ENCODE measurements at places on chromosomes 7 and 10.

GRCh38 chr10:22086730-22087401, 83.3 kb upstream of the DNAJC1 start:
- no peak for DNase-seq

DNA sequence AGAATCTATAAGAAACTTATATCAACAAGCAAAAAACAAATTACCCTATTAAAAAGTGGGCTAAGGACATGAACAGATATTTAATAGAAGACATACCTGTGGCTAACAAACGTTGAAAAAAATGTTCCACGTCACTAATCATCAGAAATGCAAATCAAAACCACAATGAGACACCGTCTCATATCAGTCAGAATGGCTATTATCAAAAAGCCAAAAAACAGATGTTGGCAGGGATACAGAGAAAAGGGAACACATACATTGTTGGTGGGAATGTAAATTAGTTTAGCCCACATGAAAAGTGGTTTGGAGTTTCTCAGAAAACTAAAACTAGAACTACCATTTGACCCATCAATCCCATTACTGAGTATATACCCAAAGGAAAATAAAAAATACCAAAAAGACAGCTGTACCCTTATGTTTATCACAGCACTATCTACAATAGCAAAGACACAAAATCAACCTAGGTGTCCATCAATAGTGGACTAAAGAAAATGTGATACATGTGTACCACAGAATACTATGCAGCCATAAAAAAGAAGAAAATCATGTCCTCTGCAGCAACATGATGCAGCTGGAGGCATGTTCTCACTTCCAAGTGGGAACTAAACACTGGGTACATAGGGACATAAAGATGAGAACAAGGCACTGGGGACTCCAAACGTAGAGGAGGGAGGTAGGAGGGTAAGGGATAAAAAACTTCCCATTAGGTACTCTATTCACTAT, 83.8 kb upstream of the TMEM168 start:
- no peak for DNase-seq

GRCh38 chr7:151254316-151254715, 5.8 kb upstream of the SMARCD3 start:
- DNase-seq, result no peak

DNA sequence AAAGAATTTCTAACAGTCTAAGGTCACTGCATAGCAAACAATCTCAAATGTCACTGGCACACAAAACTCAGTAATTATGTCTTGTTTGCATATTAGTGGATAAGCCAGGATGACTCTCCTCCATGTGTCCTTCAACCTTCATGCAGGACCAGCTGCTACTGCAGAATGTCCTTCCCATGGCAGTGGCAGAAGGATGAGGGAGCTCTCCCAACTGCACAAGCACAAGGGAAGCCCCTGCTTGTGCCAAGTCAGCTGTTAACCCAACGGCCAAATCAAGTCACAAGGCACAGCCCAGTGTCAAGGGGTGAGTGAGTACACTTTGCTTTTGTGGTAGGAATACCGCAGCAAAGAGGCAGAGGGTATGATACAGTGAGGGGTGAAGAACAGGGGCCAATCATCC, 59.3 kb upstream of the VWC2 start:
- DNase-seq, result no peak

DNA sequence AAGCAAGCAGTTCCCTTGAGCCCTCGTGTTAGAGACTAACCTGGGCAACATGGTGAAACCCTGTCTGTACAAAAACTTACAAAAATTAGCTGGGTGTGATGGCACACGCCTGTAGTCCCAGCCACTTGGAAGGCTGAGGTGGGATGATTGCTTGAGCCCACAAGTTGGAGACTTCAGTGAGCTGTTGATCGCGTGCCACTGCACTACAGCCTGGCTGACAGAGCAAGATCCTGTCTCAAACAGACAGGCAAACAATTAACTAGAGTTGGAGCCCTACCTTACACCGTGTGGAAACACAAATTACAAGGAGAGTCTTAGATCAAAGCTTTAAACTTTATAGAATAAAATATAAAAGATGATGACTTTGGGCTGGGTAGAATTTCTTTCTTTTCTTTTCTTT, 219.5 kb downstream of the CUX1 start:
- DNase-seq, result no peak

DNA sequence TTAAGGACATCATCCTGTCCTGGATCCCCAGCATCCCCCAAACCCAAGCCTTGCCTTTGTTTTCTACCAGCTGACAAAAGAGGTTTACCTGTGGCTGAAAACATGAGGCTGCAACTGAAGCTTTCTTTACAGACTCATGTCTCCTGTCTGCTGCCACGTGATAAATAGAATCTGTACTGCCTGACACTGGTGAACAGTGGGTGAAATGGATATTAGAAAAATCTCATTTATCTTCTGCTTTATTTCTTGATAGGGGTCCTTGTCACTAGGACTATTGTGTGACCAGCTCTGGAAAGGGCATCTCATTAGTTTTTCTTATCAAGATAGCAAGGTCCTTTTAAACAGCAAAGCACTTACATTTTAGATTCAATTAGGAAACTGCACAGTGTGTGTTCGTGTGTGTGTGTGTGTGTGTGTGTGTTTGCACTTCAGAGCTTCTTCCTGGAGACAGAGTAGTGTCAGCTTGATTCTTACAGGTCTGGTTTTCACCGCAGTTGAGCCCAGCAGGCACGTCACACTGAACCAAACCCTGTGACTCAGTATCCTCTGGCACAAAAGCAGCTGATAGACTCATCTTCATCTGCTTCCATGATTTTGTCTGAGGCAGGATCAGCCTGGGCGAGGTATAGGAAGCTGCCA, 373.5 kb upstream of the CELF2 start:
- DNase-seq, result no peak

- no peak for DNase-seq
Observed at GRCh38 chr10:124156524-124157260, 63.3 kb upstream of the CHST15 start.

- no peak for DNase-seq
Observed at GRCh38 chr7:120023494-120024167, 249.3 kb upstream of the KCND2 start.

DNA sequence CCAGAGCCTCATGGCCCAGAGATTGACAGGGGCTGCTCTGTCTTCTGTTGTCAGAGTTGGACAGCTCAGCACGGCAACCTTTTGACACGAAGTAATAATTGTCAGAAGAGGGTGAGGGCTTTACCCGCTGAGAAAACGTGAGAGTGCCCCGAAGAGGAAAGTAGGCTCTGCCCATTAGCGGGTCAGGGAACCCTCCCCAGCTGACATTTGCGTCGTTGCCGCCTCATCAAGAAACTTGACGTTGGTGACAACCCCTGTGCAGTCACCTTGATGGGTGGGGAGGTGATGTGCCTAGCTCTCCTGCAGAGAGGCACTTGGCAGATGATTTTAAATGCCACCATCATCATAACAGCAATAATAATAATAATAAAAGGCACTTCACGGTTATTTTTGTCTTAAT, 202.1 kb downstream of the USP6NL start:
- no peak for DNase-seq

DNA sequence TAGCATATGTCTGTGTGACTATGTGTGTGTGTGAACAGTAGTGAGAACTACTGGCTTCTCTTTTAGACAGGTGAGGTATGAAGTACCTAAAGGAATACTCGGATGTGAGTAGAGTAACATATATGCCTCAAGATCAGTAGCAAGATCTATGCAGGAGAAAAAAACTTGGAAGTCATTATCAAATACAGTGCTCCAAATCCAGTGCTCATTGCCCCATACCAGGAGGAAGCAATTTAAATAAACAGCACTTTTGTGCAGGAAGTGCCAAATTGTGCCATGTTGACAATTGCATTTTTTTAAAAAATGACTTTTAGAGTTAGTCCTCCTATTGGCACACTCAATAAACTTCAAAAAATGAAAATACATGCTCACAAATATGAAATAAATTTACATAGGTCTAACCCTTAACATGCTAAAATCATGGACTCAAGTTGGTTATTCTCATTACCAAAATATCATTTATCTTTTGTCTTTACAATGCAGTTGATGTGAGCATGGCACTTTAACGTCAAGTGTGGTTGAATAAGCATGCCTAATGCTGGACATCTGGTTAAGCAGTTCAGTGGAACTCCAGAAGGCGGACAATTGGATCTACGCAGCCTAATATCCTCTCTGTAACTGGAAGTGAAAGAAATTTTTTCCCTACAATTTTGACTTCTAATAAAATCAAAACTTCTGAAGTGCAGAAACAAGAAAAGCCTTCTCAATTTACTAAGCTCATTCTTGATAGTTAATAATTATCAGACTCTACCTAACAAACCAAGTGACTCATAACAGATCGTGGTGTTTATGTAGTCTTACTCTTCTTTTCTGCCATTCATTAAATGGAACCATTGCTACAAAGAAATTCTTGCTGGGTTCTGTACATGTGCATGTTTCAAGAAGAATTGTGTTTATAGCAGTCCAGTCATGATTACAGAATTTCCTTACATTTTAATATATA, 195.2 kb downstream of the MDFIC start:
- DNase-seq, result no peak

DNA sequence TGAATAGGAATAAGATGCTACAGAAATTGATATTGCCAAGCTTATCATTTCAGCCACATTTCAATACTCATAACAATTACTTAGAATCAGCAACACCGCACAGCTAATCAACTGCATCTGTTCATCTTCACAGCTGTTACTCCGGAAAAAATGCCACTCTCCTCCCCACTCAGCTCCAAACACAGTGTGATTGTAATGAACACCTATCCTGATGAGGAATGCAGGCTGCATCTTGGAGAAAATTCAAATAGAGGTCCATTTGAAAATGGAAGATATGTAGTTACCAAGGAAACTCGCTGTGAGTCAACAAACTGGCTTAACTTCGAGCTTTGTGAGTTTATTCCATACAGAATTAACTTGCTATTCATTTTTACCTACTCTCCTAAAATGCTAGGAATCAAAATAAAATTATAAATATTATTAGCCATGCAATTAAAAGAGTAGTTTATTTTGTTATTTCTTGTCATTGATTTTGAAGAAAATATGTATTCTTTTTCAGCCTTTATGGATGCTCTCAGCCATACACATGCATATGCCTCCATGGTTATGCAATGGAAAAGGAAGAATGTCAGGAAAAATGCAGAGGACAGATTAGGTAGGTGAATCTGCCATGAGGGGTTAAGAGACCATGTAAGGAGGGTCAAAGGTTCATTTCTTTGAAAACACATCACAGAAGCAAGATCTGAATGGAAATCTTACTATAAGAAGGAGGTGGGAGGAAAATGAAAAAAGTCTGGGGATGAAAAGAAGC, 267.2 kb downstream of the POM121L12 start:
- no peak for DNase-seq

- DNase-seq, result peak; percentile 65
Observed at GRCh38 chr10:132360766-132361447, 28.9 kb downstream of the LRRC27 start.

DNA sequence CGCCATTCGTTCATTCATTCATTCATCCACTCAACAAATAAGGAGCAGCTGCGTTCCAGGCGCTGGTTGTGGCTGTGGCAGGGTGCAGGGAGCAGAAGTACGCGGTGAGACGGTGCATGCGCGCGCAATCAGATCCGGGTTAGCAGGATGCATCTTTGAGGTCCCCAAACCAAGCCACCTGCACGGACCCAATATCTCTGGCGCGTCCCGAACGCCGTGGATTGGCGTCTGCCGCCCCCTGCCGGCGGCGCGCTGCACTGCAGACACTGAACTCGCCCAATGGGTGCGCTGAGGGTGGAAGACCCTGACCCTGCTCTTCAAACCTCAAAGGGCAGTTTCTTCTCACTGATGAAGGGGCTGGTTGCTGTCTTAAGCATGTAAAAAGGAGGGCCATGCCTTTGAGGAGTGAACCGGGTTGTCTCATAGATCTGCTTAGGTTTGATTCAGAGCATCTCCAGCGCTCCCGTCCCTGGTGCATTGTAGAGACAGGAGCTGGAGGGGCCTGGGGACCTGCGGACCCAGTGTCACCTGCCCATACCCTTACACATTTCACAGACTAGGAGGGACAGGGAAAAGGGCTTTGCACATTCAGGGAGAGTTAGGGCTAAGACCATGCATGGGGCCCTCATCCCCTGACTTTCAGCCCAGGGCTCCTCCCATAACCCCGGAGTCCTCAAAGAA, 102.5 kb downstream of the RAMP3 start:
- DNase-seq, result peak; percentile 71

DNA sequence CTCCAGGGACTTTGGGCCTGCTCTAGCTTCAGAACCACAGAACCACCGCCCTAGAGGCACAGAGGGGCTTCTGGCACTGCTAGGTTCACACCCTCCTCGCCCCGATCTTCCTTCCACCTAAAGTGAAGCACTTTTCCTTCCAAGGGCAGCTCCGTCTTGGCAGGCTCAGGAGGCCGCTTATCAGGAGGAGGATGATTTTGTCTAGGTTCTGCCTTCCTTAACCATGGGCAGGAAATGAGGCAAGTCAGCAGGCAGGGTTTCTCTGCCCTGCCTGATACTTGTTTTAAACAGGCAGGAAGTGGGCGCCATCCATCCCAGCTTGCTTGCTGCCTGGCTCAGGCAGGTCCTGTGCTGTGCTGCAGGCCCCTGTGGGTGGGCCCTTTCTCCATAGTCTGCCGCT, 8.3 kb upstream of the ATP6V0E2 start:
- no peak for DNase-seq

DNA sequence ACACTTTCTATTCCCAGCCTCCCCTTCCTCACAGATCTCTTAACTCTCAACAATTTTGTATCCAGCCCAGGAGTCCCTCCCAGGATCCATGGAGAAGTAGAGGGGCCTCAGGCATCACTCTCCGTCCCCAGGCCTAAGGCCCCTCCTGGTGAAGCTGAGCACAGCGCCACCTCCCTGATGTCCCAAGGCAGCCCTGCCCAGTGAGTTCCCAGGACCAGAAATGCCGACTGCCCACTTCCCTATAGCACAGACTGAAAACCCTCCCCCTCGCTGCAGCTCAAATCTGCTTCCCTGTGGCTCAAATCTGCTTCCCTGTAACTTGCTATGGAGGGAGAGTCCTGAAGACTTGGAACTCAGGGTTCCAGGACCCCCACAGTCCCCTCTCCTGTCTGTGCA, 35.6 kb downstream of the YKT6 start:
- DNase-seq, result peak; percentile 68

DNA sequence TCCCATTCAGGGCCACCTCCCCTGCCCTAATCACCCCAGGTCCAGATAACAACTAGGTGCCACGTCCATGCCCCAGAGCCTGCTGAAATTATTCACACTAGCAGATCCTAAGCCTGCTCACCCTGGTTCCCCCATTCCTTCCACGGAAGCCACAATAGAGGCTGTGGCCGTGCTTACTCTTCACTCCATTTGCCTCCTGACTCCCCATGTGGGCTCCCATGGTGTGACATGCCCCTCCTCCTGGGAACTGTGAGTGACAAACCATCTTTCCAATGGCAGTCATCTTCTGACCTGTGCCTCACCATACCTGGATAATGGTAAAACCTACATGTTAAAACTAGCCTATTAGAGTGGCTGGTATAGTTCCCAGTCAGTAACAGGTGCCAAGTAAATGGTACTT, 216.2 kb upstream of the PRKCQ start:
- DNase-seq, result no peak

GRCh38 chr7:55016061-55016745, 2.6 kb upstream of the EGFR start:
- no peak for DNase-seq

GRCh38 chr10:6356280-6356793, 153.6 kb downstream of the PFKFB3 start:
- DNase-seq, result no peak

- no peak for DNase-seq
Observed at GRCh38 chr10:36026656-36027390, 384.7 kb upstream of the FZD8 start.

- no peak for DNase-seq
Observed at GRCh38 chr7:124996778-124997177, 67.2 kb upstream of the POT1 start.

- DNase-seq, result no peak
Observed at GRCh38 chr10:115860182-115861107, 412.6 kb downstream of the GFRA1 start.

- no peak for DNase-seq
Observed at GRCh38 chr7:149505551-149505950, 7.9 kb upstream of the ZNF746 start.
